Activated CD4-positive, alpha-beta T cell treated with anti-CD3 and anti-CD28 coated beads for 48 hours (primary cell): ENCODE measurements at places on chromosomes 11 and 22.

GRCh38 chr11:10856689-10857458 is 979 bp downstream of the ZBED5 start:
- no peak for DNase-seq

DNA sequence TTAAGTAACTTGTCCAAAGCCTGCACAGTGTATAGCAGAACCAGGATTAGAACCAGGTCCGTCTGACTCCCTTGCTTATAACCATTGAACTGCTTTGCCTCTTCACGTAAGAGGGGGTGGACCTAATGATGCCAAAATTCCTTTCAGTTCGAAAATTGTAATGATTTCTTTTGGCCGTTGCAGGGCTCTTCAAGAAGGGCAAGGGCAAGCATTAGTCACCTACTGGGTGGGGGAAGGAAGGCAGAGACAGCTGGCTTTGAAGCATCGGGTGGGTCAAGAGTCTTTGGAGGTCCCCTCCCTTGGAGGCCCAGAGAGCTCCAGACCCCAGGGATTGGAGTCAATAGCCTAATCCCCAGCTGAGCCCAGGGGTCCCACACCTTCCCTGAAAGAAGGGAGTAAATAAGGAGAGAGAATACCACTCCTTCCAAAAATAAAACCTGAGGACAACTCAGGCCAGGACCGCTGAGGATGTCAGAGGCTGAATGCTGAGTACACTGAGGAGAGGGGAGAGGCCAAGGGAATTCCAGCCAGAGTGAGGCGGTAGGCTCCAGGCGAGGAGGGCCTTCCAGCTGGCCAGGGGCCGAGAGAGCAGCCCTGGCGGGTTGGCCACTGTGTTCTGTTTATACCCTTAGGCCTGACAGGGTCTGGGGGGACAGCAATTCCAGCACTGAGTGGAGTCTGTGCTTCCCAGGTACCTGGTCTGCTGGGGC is 14.1 kb downstream of the CREB3L1 start:
- DNase-seq: no peak

GRCh38 chr11:69711822-69712801 is 8.3 kb upstream of the FGF19 start:
- DNase-seq: peak; percentile 36

DNA sequence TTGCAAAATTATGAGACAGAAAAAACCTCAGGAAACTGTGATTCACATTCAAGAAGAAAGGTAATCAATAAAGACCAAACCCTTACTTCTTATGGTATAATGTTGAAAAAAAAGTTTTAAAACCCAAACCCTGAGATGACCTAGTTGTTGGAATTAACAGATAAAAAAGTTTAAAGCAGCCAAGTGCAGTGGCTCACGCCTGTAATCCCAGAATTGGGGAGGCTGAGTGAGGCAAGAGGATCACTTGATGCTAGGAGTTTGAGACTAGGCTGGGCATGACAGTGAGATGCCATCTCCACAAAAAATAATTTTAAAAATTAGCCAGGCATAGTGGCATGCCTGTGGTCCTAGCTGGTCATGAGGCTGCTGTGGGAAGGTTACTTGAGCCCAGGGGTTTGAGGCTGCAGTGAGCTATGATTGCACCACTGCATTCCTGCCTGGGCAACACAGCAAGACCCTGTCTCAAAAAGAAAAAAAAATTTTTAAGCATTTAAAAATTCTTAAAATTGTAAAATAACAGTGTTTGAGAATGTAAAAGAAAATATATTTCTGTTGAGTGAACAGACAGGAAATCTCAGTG is 85.1 kb downstream of the EFCAB6 start:
- no peak for DNase-seq

DNA sequence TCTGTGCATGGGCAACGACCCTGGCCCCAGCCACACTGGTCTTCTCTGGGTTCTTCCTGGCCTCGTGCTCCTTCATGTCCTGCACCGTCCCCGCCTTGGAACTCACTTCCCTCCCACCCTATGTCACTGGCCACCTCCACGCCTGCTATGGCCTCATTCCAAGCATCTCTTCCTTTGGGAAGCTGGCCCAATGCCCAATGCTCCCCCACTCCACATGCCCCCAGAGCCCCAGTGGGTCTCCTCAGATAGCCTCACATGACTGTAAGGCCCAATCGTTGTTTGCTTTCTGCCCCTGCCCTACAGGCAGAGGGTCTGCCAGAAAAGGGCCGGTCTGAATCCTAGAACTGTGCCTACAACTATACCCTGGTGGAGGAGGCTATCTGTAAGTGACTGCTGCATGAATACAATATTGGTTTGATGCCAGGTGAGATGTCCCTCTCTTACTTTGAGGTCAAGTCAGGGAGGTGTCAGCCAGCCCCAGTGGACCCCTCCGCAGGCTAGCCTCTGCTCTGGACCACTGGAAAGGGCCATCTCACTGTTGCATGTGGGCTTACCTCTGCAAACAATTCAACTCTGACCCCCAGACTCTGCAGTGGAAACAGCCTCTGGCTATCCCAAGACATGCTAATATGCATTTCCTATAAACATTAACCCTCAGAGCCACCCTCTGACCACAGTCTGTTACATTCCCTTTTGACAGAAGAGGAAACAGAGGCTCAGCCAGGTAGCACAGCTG is 2.1 kb upstream of the GNAZ start:
- DNase-seq: peak; percentile 2

- no peak for DNase-seq
Measured at GRCh38 chr11:46693597-46694012, 6.8 kb downstream of the ARHGAP1 start.

DNA sequence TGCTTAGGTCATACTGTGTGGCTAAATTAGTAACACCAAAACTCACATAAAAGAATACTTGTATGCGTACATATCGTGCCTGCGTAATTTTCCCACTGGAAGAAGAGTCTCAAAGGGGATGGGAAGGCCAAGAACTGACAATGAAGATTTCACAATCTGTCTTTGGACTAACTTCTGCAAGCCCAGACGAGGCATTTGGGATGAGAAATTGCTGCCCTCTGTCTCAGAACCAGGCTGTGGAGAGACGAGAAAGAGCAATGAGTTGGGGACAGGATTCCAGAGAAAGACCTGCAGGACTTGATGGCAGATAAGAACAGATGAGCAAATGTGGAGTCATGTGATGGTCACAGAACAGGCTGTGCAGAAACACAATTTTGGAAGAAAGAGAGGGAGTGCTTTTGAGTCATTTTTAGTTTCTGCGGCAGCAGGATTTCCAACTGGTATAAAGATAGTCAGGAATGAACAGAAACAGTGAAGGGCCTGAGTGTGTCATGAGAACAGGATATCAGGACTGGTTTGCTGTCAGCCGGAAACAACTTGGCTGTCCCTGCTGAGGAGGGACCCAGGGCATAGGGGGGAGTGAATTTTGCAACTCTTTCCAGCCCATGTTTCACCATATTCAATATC is 82.7 kb upstream of the CTSC start:
- no peak for DNase-seq
